ENCODE measurements at places on chromosomes 13 and 19.

DNA sequence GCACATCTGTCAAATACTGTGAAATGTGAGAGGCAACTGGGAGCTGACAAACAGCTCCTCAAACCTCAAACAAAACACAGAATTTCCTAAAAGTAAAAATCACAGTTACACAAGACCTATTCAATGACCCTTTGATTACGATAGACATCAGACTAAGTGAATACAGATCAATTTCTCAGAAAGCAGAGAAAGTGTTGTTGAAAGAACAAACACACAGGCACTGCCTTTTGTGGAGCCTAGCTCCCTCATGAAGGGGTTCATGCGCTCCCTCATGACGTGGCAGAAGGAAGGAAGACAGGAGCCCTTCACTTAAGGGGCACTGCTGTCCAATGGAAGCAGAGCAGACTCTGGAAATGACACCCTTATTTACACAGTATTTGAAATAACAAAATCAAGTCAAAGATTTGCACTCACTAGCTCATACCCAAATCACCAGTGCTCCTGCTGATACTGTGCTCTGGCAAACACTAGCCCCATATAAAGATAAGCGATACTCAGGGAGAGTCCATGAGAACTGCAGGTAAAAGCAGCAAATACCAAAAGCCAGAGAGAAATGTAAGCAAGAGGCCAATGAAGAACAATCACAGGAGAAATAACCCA lies 144.9 kb downstream of the KLF12 start:
- DNase-seq: no peak

- DNase-seq: no peak
Measured at GRCh38 chr19:40791996-40792395, 7.0 kb upstream of the EGLN2 start.

GRCh38 chr19:45136507-45137178 lies 24.1 kb downstream of the NKPD1 start:
- DNase-seq: no peak

DNA sequence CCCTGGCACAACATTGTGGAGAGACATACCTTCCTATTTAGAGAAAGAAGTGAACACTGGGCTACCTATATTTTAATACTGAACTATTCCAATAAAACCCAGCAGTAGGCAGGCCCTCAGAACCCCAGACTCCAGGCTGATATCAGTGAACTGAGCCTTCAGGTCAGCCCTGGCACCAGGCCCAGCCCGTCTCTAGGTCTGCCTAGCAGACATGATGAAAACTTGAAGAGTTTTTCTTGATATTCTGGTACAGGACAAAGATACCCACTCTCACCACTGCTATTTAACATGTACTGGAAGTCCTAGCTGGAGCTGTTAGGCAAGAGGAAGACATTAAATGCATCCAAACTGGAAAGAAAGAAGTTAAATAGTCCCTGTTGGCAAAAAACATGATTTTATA lies 396.6 kb upstream of the SPRY2 start:
- no peak for DNase-seq

DNA sequence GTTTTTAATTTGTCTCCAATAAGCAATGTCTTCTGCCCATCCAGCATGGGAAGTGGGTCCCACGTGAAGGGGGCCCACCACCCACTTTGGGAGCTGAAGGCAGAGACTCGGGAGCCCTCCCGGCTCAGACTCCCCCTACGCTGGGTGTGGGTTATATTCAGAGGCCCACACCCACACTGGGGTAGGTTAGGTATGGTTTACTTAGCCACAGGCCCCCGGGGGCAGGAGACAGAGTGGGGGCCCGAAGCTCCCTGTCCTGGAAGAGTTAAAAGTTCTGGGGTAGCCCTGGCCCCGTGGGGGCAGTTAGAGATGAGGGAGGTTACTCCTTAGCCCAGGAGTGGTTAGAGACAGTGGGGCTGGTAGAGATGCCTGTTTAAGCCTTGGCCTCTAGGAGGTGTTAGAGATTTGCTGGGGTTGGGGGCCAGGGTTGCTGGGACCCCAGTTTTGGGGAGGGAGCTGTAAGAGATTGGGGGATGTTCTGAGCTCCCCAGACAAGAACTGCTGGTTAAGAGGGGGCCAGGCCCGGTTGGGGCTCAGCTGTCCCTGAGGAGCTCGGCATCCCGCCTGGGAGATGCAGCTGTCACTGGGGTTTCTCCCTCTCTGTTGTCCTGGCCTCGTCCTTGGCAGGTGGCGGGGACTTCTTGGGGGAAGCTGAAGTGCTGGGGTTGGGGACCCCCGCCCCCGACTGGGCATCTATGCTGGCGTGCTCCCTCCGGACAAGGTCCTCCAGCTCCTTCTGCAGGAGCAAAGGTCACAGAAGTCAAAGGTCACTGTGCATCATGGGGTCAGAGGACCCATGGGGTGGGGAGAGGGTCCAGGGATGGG lies 712 bp upstream of the RINL start:
- no peak for DNase-seq

DNA sequence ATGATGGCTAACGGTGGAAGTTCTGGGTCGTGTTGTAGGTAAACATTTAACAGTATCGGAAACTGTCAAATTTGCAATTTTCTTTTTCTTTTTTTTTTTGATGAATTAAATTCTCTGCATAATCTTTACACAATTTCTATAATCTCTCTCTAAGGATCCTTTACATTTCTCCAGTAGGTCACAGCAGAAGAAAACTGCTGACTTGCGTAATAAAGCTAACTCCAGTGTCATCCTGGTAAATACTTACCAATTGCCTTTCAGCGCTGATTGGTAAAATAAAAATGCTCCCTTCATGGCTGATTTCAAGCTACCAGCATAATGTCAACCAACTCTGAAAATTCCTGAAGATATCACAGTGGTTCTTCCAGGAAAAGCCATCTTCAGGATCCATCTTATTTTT lies 510.5 kb upstream of the ATXN8OS start:
- no peak for DNase-seq

All from CD4-positive, alpha-beta T cell treated with Interleukin-10 for 1 hour (primary cell).